NCI-H1105 (cell line): ENCODE measurements at places on chromosomes 6 and 20.

DNA sequence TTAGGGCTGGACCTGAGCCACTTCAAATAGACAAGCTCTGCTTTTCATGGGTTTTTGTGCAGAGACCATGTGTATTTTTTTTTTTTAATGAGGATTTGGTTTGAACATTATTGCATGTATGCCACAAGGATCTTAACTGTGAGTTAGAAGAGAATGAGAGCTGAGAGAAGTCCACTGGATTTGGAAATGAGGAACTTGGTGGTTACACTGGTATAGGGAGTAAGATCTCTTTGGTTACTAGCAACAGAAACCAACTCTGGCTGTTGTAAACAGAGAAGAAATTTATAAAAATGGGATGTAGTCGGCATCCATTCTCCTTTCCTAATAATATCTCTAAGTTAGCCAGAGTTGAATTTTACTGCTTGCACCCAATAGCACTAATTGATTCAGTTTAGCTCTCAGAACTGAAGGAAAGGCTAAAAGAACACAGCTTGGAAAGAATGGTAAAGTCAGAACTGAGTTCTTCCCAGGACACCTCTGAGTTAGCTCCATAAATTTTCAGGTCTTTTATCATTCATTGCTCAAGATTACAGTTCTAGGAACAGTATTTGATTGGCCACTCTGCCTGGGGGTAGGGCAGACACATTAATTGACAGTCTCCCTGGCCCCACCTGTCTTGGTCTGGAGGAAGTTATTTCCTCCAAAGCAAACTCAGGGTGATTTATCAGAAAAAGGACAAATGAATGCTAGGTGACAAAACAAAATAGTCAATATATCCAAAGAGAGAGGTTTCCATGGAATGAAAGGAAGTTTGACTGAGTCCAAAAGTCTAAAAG, 3.9 kb upstream of the WFDC2 start:
- DNase-seq: no peak

DNA sequence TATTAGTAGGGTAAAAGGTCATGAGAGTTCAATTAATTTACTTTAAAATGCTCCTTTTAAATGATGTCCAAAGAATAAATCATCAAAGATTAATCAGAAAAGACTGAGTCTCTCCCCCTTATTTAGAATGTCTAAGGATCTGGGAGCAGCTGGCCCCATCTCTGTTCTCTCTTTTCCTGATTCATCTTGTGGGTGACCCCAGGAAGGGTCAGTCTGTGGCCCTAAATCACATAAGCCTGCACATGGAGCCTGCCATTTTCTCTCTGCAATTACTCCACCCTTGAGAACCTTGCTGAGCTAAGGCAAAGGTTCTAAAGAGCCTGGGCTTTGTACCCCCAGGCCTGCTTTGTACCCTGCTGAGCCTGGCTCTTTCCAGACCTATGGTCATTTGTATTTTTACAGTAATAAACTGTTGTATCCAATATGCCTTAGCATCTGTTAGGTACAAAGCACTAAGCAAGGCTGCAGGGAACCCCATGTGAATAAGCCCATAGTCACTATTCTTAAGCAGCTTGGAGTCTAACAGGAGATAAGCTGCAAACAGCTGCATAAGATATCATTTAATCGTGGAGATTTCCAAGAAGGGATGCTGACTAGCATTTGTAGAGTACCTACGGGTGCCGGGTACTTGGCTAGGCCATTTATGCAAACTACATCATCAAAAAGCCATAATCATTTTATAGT, 431.0 kb upstream of the MARCKS start:
- no peak for DNase-seq

DNA sequence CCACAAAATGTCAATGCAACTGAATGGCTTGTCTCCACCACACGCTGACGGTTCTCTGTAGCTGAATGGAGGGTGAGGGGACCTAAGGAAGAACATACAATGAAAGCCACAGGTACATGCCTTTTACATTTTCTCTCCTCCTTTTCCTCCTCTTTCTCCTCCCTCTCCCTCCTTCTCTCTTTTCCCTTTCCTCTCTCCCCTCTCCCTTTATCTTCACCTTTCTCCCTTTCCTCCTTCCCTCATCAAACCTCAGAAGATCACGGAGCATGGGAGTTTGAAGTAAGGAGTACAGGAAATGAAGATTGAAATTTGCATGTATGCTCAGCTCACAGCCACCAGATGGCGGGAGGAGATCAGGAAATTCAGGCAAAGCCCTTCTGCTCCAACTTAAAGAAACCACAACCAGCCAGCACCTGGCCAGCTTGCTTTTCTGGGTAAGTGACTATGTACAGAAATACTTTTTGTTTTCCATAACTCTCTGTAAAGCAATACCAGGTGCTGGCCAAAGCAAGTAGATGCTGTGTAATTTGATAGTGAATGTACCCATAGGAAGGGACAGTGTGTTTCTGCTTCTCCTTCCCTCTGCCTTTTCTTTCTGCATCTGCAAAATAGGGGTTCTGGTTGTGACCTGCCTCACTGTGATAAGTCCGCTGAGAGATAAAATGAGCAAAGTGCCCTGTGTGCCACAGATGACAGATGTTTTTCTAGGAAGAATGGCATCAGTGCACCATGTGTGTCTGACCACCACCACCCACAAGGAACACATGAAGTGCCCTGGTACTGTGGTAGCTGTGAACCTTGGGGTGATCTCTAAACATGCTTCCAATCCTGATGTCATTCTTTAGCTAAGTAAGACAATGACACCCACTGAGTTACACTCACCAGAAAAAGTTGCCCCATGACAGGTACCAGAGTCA, 18.6 kb upstream of the FOXO3 start:
- DNase-seq: peak; percentile 65

DNA sequence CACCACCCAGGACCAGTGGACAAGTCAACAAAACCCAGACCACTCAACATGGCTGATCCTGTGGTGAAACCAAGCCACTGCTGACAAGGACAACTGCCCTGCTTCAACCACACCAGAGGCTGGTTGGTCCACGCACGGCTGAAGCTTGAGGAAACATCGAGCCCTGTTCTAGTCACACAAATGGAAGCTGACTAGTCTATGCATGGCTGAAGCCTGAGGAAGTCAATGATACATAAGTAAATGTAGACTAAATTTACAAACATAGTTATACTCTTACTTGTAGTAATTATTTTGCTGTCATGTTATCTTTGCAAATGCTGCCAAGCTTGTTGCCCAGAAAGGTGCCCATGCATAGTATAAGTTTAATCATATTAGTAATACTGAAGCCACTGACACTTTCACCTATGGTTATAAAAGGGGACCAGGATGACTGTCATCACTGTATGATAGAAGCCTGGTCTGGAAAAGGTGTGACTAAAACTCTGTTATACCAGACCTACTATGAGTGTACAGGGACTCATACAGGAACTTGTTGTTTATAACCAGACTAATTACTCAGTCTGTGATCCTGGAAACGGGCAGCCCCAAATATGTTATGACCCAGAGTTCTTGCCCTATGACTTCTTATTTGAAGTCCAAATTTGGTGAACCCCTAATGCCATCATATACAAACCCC, 5.6 kb downstream of the IL22RA2 start:
- no peak for DNase-seq

GRCh38 chr6:12937971-12938370, 221.4 kb downstream of the PHACTR1 start:
- DNase-seq: no peak

DNA sequence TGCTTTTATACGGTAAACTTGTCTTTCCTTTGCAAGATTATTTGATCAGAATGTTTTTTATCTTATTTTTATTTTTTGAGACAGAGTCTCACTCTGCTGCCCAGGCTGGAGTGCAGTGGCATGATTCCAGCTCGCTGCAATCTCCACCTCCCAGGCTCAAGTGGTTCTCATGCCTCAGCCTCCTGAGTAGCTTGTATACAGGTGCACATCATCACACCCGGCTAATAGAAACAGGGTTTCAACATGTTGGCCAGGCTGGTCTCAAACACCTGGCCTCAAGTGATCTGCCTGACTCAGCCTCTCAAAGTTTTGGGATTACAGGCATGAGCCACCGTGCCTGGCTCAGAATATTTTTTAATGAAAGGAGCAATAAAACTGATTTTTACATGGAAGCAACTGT, 8.9 kb upstream of the LPIN3 start:
- DNase-seq: no peak

- no peak for DNase-seq
Observed at GRCh38 chr20:56827763-56828162, 198.7 kb downstream of the TFAP2C start.

- no peak for DNase-seq
Observed at GRCh38 chr6:163876391-163876790, 461.9 kb downstream of the QKI start.

- DNase-seq: no peak
Observed at GRCh38 chr6:136866872-136867416, 44.6 kb downstream of the PEX7 start.
